Activated T-helper 1 cell treated with anti-CD3 and anti-CD28 coated beads, Interleukin-2, amount 50 U/mL, for 16 hours (primary cell): ENCODE measurements at places on chromosomes 11 and 22.

DNA sequence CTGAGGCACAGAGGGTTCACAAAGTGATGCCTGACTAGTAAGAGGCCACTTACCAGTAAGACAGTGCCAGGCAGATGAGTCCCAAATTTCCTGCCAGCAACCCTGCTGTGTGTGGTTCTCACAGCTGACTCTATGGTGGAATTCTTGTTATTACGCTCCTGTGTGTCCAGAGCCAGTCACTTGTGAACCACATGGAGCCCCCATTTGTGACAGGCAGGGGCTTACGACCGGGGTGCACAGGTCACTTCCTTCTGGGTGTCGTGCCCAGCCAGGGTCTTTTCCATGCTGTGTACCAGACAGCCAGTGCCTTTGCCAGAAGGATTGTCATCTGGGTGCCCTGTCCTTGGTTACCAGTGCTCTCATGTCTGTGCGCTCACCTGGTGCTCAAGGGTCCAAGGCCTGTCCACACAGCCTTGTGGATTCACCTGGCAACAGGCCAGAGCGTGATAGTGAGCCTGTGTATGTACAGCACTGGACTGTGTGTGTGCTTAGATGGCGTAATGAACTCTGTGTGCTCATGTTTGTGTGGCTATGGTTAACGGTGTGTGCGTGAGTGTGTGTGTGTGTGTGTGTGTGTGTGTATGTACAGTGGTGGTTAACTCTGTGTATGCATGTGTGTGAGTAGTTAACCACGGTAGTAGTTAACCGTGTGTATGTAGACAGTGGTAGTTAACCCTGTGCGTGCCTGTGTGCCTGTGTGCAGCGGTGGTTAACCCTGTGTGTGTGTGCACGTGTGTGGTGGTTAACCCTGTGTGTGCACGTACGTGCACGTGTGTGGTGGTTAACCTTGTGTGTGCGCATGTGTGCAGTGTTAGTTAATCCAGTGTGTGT is 18.6 kb downstream of the GRAMD4 start:
- DNase-seq: no peak

GRCh38 chr11:20669820-20670684 is 666 bp downstream of the NELL1 start:
- DNase-seq: no peak

- no peak for DNase-seq
These were observed 23.5 kb upstream of the SPTY2D1 start for GRCh38 chr11:18657673-18658072.

DNA sequence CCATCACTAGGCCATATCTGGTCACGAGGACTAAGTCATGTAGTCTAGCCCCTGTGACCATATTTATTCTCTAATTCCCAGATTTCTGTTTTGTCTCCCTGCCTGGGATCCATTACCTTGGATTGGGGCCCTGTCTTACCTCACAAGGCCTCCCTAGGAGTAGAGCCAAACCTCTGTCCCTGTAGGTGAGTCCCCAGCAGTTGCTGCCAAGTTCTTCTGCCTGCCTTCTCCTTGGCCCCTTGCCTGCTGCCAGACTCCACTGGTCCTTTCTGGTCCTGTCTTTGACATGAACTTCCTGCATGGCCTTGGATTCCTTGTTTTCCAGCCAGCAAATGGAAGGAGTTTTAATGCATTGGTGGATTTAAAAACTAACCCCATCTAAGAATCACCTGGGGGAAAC is 35.6 kb upstream of the CADM1 start:
- no peak for DNase-seq

DNA sequence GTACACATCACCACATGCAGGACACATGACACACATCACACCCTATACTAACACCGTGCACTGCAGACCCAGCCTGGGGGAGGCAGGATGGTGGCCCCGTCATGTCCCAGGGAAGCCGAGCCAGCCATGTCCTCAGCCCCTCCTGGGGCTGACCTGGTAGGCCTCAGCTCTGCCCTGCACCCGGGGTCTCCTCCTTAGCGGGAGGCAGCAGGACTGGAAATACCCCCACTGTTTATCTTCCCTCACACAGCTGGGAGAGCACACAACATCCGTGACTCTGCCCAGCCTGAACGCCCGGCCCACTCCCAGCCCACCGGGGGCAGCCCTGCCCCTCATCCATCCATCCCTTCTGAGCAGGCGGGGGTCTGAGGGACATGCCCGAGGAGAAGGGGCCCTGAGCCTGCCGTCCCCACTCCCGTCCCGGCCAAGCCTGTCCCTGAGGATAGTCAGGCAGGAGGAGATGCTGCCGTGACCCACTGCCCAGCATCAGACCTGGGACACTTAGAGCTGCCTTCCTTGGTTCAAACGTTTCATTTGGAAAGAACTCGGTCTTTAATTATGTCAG is 945.0 kb downstream of the BRD1 start:
- DNase-seq: no peak

GRCh38 chr11:122186439-122187080 is 70.5 kb upstream of the BLID start:
- DNase-seq: no peak

GRCh38 chr11:11588243-11588642 is 33.6 kb downstream of the GALNT18 start:
- DNase-seq: no peak

GRCh38 chr11:88555018-88555828 is 217.7 kb upstream of the CTSC start:
- no peak for DNase-seq

DNA sequence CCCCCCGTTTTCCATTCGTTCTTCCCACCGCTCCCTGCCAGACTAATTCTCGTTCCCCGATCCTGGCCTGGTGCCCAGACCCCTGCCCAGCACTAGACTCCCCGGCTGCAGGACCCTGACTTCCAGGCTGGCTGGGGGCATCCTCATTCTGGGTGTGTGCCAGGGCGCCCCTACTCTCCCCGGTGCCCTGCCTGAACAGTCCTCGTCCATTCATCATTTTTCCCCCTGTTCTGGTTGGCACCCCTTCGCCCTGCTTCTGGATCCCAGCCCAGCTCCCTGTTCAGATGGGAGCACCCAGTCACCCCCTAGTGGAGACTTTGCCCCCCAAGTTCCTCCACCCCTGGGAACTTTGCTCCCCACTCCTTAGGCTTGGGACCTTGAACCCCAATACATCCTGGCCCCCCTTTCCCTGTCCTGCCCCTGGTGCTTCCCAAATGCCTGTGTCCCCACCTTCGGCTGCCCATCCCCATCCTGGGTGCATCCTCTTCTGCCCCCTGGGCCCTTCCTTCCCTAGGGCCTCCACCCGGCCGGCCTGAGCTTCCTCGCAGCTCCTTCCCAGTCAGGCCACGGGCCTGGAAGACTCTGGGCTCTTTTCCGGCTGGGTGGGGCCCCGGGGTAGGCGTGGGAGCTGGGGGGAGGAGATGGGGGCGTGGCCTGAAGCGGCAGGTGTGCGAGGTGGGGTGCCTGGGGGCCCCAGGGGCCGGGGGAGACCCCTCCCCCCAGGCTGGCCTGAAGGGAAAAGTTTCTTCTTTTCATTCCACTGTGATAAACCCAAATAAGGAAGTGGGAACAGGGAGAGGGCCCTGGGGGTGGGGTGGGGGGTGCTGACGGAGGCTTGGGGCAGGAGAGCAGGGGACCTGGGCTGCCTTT is 908 bp downstream of the PLCB3 start:
- DNase-seq: no peak

DNA sequence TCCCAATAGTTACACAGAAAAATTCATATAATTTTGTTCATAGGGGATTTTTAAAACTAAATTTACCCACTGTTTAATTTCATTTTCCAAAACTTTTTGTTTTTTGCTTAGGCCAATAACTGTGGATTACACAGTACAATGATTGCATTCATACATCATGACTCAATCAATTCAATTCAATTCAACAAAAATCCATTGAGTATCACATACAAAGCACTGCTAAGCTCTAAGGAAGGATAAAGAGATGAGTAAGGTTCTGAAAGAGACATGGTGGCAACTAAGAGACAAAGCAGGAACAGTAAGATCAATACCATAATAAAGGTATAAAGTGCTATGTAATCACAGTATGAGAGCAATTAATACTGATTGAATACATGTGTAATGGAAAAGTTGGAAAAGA is 9.4 kb upstream of the LAYN start:
- DNase-seq: no peak

DNA sequence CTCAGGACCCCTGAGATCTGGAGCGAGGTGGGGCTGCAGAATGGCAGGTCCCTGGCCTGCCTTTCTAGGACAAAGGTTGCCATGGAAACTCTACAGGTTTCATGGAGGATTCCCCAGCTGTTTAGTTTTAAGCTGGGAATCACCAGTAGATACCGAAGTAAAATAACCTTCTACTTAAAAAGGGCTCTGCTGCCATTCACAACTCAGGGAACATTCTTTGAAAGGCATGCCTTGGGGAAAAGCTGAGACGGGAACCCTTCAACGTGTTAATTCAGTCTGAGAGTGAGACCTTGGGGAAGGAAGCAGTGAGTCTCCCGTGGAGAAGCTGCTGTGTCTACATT is 493.3 kb downstream of the BRD1 start:
- DNase-seq: no peak

DNA sequence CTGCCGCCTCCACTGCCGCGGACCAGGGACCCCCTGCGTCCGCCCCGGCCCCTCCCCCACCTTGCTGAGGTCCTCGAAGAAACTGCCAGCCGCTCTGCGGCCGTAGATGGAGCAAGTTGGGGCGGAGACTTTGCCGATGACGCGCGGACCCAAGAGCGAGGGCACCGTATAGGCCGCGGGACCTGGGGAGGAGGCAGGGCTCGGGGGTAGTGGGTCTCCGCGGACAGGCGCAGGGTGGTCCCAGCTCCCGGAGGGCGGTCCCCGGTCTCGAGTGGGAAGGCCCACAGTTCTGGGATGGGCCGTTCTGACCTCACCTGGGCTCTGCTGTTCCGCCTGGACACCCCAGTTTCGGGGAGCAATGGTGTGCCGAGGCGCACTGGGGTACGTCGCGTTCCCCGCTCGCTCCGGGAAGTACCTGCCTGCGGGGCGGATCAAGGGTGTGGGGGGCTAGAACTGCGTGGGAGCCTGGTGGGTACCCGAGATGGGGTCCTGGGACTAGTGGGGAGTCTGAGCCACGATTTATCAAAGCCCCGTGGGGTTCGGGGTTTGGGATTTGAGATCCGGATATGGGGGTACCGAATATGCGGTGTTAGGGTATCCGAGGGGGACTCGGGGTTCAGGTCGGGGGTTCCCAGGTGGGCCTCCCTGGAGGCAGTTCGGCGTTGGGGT is 1.2 kb upstream of the TYMP start:
- DNase-seq: peak; percentile 60
